ENCODE measurements at places on chromosomes 5 and 9.
A peak's percentile ranks its signal among the peaks of the same experiment; 100 is the strongest.

DNA sequence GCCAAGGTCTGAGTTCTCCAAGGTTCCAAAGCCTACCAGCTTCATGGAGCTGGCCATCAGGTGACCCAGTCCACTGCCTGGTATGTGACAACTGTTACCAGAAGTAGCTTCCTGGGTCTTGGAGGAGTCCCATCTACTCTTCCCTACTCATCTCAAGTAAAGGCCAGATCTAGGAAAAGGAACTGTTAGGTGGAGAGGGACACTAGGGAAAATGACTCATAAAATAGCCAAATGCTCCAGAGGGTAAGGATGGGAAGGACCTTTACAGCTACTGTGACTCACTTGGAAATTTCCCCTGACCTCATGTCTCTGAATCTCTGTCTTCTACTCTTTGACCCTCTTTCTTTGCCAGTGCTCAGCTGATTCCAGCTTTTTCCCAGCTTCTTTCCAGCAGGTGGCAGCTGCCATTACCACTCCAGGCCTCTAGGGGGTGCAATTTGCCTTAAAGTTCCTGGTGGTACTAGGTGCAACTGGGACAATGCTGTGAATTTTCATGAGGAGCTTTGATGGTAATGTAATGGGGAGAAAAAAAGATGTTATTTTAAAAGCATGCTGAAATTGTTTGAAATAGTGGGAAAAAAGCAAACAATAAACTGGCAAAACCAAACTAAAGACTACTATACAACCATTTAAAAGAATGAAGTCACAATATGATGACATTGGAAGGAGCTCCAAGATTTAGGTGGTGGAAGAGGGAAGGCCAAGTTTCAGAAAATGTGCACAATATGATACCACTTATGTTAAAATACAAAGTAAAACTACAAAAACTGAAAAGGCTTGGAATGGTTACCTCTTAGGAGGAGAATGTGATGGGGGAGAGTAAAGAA, 27.1 kb upstream of the MYORG start:
- peak; percentile 5 for DNase-seq

DNA sequence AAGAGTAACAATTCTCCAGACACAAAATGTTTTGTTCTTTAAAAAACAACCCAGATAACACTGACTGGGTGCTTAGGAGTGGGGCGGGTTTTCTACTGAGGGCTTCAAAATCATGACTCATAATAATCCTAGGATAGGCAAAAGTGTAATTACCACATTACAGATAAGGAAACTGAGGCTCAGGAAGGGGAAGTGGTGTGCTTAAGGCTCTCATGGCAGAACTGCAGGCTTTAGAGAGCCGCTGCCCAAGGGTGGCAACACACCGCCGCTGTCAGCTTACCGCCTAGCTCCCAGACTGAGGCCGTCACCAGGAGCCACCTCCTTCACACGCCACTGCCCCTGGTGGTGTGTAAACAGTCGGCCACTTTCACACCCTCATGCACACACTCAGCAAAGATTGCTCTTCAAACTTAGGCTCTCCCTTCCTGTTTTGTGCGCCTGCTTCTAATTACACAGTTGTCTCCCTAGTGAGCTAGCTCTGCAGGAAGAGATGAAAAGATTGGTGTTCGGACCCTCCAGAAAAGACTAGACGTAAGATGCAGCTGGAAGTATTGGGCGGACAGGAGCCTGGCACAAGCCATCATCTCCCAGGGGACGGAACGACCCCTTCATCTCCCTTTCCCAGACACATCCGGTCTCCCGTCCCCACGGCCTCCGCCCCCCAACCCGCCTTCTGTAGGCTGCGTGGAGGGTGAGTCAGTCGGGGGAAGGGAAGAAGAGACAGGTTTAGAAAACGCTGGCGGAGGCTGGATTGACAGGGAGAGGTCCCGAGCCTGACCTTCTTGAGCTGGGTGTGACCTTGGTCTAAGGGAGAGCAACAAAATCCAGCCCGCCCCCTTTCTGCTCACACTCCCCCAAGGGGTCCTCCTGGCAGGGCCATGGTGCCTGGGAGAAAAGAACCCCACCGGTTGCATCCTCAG, 162.7 kb downstream of the SYK start:
- DNase-seq, result no peak

- no peak for DNase-seq
Observed at GRCh38 chr5:25301836-25302235, 657.1 kb upstream of the CDH10 start.

- no peak for DNase-seq
Observed at GRCh38 chr5:40569546-40570270, 110.0 kb upstream of the PTGER4 start.

DNA sequence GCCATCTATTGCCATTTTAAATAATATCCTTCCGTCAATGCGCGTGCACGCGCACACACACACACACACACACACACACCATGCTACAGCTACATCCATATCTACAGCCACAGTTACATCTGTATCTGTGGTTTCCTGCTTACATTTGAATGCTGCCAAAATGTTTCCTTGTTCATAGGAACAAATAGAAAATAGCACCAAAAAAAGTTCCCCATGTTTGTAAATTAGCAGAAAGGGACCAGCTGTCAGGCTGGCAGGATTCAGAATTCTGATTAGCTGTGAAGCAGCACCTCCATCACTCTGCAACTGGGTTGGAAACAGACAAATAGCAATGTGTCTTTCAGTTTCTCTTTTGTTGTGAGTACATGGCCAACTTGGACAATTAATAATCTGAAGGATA, 601.5 kb downstream of the IRX1 start:
- DNase-seq, result no peak

- no peak for DNase-seq
Observed at GRCh38 chr5:95152535-95152934, 132.4 kb downstream of the MCTP1 start.

GRCh38 chr9:137276473-137277328, 825 bp upstream of the TOR4A start:
- DNase-seq, result no peak

- DNase-seq, result no peak
Observed at GRCh38 chr9:4615251-4615650, 46.8 kb upstream of the PLPP6 start.

- no peak for DNase-seq
Observed at GRCh38 chr9:117616431-117616831, 87.8 kb upstream of the TLR4 start.

DNA sequence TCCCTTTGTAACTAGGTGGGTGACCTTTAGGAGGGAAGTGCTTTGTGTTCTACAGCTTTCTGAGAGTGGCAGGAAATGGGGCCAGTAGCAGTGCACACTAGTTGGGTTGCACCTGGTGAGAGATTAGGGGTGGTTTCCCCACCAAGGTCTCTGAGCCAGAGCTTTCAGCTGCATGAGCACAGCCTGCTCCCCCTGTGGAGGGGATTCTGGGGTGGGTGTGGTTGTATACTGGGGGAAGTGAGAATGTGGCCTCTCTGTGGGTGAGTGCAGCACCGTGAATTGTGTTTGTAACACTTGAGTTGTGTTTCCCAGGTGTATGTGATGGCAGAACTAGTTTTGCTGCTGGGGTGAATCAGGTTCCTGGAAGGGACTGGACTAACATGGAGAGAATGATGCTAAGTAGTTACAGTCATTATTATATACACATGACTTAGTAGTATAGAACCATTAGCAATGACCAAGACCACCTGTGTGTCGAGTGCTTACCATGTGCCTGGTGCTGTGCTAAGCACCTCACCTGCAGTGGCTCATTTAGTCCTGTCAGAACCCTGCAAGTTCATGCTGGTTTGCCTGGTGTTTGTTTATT, 11.8 kb upstream of the CXXC5 start:
- DNase-seq, result no peak

GRCh38 chr5:44871401-44871800, 62.7 kb downstream of the MRPS30 start:
- no peak for DNase-seq

GRCh38 chr5:159386028-159386711, 55.9 kb upstream of the IL12B start:
- DNase-seq, result no peak

- no peak for DNase-seq
Observed at GRCh38 chr9:128553728-128554127, 1.3 kb downstream of the SPTAN1 start.

GRCh38 chr5:181191526-181192336, 13.3 kb downstream of the TRIM7 start:
- no peak for DNase-seq

DNA sequence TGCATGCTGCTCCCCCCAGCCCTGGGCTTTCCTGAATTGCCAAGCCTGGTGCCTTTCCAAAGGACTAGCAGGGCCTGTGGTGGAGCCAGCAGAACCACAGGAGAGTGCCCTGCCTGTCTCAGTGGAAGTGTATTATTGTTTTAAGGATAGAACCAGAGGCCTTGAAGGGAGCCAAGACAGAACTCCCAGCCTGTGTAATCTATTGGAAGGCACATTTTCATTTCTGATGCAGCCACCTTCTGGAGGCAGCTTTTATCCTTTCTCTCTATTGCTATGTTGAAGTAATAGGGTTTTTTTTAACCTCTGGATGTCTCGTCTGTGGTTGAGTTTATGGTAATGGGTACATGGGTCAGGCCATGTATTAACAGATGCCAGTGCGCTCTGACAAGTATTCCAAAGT, 29.3 kb downstream of the RNF44 start:
- DNase-seq, result no peak

DNA sequence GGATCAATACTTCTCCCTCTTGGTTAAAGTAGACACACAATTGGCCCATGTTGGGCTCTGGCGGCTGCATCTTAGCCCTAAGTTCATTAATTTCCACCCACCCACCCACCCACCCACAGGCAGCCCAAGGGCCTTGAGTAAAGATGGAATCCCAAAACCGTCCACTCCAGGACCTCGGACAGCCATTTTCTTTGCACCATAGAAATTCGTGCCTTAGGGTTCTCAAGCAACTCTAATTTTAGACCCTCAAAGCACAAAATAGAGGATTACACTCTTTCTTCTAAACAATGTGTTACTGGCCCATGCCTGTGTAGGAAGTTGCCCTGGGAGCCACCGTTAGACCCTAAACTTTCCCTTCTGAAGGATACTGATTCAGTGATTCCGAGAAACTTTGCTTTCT, 568.5 kb downstream of the IRX1 start:
- no peak for DNase-seq

- no peak for DNase-seq
Observed at GRCh38 chr5:27388755-27389154, 350.4 kb upstream of the CDH9 start.

- DNase-seq, result no peak
Observed at GRCh38 chr9:130159915-130160670, 12.1 kb upstream of the NCS1 start.
